ENCODE measurements at places on chromosomes 7 and 10.

DNA sequence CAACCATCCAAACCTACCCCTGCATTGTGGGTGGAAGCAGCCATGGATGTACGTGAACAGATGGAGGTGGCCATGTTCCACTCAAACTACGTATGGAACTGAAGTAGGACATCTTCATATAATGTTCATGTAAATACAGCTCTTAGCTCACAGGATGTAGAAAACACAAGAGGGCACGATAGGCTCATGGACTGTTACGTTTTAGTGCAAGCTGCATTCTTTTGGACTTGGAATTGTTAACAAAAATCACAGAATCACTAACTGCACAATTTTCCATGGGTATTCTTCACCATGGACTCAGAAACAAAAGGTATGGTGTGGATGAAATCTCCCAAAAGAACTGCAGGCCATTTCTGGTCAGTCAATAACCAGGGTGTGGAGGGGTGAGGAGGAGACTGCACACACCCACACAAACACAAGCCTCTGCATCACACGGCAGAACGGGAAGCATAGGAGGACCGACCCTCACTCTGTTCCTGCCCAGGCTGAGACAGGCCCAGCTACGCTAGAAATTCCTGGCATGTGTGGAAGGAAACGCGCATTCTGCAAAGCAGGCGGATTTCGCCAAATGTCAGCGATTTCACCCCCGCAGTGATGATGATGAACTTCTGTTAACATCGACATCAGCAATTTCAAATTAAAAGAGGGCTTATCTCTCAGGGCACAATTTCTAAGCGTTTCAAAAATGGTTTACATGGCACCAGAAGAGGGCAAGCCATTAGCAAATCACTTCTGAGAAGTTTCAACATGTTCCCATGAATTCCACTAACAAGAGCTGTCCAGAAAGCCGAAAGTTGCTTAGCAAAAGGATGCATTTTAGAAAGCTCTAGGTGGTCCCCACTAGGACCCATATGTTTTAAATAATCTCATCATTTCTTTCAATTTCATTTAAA, 149.0 kb downstream of the TNS3 start:
- DNase-seq: no peak

GRCh38 chr7:139232377-139232717, 1.3 kb downstream of the UBN2 start:
- no peak for DNase-seq

- DNase-seq: no peak
Observed at GRCh38 chr7:121521711-121522400, 125.7 kb upstream of the FAM3C start.

GRCh38 chr7:17195576-17195975, 102.9 kb upstream of the AHR start:
- DNase-seq: no peak

- DNase-seq: no peak
Observed at GRCh38 chr10:3716093-3716492, 68.9 kb downstream of the KLF6 start.

DNA sequence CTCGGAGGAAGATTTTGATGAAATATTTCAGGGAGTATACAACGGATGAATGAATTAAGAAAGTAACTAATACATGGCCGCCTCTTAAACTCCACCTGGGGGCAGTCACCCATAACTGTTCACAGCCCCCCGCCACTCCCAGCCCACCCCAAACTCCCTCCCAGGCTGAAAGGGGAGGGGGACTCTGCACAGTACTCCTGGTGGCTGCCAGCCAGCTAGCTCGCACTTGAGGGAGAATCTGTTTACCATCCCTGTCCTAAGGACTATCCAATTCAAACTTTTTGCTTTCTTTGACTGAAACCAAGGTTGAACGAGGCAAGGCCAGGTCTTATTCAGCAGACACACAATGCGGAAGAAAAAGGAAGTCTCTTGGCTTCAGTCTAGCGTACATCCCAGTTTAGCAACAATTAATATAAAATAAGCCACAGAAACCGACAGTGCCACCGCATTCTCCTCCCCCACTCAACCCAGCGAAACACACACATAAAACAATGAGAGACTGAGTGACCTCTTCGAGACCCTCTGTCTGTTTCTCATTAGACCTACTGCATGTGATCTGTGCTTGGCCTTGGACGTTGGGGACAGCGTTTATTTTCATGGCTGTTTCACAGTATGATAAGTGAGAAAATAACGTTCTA, 219.5 kb downstream of the GLI3 start:
- DNase-seq: no peak

GRCh38 chr10:75772153-75772887, 340.9 kb downstream of the LRMDA start:
- no peak for DNase-seq

DNA sequence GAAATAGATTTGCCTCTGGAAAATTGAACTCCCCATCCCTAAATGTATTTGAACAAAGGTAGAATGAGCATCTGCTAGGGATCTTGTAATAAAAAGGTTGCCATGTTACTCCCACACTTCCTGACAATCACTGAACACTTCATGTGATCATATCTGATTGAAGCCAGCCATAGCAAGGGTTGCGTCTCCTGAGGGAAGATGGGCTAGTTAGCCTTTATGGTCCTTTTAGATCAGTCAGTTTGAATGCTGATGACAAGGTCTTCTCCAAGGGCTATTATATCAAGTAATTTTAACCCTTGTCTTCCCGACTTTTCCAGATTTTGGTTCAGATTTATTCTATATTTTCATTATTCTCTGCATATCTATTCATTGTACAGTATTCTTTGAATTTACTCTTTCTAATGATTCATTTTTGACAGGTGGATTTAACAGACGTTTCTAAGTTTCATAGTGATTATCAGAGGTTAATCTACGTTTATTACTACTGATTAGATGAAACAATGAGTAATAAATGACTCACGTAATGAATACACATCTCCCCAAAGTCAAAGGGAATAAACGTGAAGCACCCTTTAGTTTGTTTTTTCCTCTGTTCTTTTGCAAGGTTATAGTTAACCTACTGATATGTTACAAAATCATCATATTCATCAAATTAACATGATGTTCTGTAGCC, 28.1 kb downstream of the CSGALNACT2 start:
- DNase-seq: no peak

DNA sequence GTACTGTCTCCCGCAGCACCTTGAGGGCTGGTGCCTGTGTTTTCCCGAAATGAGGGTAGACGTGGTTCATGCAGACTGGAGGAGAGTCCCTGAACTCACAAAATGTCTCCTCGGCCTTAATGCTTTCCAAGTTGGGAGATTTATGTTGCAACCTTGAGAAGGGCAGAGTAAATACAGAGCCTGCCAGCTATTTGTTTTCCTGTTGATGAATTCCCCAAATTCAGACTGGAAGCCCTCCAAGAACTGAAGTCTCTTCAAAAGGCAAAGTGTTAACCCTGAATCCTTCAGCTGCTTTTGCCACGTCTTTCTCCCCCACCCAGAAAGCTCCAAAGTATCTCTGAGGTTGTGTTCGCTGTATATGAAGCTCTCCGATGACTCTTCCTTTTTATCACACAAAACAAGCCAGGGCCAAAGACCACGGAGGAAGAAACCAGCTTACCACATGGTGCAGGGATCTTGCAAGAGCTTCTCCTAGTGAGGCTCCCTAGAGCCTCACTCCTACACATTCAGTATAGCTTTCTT, 254.7 kb upstream of the NFE2L3 start:
- no peak for DNase-seq

GRCh38 chr7:139127648-139128047, 18.1 kb upstream of the ZC3HAV1 start:
- no peak for DNase-seq

DNA sequence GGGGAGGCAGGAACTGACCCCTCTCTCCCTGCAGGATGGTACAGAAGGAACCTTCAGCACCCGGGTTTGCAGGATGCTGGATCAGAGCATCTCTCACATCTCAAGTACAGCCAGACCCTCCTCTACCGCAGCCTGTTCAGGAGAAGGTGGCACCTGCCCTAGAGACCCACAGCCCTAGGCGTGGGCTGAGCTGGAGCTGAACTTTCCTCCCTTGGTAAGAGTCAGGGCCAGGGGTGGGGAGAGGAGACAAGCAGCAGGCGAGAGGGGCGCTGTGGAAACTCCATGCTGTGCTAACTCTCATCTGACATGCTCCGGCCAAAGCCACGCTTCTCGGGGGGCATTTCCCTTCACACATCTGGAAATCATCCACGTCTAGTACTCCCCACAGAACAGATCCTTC, 154.4 kb downstream of the DIP2C start:
- no peak for DNase-seq

GRCh38 chr7:26556061-26556881, 264.6 kb downstream of the SNX10 start:
- no peak for DNase-seq

GRCh38 chr10:13848520-13849445, 262.0 kb downstream of the PRPF18 start:
- DNase-seq: no peak

- no peak for DNase-seq
Observed at GRCh38 chr7:27513885-27514284, 148.8 kb downstream of the HIBADH start.

- no peak for DNase-seq
Observed at GRCh38 chr7:127598318-127598717, 4.8 kb downstream of the FSCN3 start.

GRCh38 chr10:36119455-36119854, 477.4 kb upstream of the FZD8 start:
- no peak for DNase-seq

DNA sequence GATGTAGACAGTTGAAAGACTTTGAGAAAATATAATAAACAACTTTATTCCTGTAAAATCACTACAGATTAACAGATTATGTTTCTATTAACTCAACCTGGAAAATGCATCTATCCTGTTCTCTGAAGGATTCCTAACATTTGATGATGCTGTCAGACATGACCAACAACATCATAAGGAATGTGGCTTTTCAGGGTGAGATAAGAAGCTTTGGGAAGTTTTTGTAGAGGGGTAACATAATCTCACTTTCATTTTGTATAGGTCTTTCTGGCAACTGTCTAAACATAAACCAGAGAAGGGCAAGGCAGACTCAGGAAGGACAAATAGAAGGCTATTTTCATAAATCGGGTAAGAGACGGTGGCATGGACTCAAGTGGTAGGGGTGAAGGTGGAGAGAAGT, 112.2 kb downstream of the TES start:
- no peak for DNase-seq

DNA sequence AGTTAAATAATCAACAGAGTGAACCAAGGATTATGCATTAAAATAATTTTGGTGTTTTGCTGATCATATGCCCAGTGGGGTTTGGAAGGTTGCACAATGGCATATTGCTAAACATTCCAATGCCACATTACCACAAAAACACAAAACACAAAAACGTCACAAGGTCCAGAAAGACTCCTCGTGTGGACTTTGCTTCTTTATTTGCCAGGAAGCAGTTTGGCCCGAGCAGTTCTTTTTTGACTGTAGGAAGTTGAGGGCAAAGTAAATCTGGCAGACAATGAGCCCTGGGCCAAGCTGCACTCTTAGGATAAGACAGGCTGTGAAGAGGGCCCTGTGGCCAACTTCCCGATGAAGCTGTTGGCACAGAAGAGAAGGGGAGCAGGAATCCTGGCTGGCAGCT, 39.2 kb upstream of the SLC35B4 start:
- no peak for DNase-seq

DNA sequence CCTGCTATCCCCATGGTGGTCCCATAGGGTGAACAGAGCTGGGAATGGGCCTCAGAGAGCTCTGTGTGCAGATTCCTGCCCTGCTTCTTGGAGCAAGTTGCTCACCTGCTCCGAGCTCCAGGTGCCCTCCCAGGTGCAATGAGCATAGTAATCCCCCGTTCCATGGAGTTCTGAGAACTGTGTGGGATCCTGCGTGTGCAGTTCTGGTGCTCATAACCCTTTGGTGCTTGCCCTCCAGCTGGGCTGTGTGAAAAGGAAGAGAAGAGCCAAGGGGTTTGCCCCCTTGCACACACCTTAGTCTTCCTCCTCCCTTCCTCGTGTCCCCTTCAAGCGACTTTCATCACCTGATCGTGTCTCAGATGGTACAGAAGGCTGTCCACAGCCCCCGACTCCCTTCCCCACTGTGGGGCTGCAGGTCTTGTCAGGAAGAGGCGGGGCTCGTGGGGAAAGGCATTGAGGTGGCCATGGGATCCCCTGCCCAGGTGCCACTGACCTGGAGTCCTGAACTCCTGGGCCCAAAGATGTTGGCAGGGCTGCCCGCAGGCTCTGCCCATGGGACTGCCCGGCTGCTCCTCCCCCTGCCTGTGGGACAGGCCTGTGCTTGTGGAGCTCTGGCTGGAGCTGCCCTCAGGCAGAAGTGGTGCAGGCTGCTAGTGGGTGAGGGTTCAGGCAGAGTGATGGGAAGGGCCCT, 21.9 kb upstream of the ZNF488 start:
- no peak for DNase-seq

- DNase-seq: no peak
Observed at GRCh38 chr7:152512706-152513105, 76.9 kb upstream of the KMT2C start.

- no peak for DNase-seq
Observed at GRCh38 chr10:28624351-28624750, 53.0 kb upstream of the BAMBI start.

- no peak for DNase-seq
Observed at GRCh38 chr10:51124852-51125251, 50.6 kb downstream of the PRKG1 start.

- no peak for DNase-seq
Observed at GRCh38 chr7:84190016-84190705, 4.4 kb downstream of the SEMA3A start.

DNA sequence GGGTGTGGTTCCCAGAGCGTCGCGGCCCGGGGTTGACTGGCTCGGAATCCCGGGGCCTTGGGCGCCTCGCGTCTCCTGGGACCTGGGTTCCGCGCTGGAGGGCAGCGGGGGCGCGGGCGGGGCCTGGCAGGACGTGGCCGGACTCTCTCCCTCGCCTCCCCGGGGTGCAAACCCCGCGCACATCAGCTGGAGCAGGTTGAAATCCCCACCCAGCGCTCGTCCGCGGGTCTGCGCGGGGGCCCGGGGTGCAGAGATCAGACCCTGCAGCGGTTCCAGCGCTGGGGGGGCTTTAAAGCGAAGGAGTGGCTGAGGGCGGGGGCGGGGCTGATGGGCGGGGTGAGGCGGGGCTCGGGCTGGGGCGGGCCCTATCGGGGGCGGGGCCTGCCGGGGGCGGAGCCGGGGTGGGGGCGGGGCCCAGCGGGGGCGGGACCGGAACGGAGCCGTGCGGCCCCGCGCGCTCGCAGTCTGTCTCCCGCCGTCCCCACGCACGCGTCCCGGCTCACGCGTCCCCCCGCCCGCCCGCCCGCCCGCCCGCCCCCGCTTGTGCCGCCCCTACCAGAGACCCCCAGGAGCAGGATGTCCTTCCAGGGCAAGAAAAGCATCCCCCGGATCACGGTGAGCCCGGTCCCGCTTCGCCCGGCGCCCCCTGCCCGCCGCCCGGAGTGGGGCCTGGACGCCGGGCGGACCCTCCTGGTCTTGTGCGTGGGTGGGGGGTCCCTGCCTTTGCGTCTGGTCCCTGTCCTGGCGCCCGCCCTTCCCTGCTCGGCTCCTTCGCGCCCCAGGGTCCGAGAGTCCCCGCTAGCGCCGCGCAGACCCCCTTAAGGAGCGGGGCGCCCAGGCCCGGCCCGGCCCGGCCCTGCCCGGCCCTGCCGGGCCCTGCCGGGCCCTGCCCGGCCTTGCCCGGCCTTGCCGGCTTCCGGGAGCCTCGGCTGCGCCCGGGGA, at the start of gene DPYSL4:
DPYSL4 (plus strand) TSS at position 461 of the 942 bp plus-strand sequence; CDS start at position 577, 116 bp downstream.
- no peak for DNase-seq

- DNase-seq: no peak
Observed at GRCh38 chr10:28077889-28078288, 79.0 kb upstream of the ODAD2 start.

GRCh38 chr7:151377406-151377805, 32.4 kb downstream of the WDR86 start:
- DNase-seq: no peak
